CD14-positive monocyte (primary cell): ENCODE measurements at places on chromosomes 2 and 18.

DNA sequence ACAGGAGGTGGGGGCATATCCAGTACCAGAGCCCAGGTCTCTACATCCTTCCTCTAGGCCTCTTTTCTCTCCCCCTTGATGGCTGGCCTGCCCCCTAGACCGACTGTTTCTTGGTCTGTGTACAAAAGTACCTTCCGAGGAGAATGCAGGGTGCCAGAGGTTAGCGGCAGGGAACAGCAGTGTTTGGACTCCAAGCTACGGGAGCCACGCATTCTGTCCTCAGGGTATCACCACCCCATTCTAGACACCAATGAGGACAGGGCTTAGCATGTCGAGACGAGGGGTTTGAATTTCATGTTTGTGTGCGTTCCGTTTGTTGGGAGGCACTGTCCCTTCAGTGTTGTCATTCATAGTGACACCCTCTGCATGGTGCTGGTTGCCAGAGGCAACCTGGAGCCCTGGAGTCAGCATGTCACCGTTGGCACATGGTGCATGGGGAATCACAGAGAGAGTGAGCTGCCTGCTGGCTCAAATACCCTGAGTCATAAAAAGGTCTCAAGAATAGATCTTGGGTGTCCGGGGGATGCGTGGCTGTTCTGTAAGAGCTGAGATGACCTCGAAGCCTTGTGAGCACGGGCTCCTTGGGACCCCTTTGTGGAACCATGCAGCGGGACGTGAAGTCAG is 57.2 kb upstream of the LDLRAD4 start:
- DNase-seq = no peak

DNA sequence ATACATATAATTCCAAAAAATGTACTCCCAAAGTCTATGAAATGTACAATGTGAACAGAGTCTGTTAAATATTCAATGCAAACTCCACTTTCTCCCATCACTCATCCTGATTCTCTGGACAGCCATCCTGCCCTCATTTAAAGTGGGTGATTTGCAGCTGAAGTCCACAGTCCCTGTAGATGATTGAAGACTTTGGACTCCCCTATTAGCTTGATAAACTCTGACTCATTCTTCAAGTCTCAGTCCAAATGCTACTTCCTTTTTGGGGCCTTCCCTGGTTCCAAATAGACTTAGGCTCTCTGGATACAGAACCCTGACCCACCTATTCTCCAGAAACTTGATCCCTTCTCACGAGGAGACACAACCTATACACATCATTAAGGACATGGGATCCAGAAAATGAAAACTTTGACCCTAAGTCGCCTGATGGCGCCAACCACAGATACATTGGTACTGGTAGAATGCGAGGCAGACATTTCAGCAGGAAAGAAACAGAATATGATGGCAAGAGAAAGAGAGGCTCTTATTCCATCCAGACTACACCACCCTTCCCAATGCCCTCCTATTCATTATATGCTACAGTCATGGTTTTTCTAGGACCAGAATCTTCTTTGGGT is 122.7 kb downstream of the VIT start:
- DNase-seq = no peak

DNA sequence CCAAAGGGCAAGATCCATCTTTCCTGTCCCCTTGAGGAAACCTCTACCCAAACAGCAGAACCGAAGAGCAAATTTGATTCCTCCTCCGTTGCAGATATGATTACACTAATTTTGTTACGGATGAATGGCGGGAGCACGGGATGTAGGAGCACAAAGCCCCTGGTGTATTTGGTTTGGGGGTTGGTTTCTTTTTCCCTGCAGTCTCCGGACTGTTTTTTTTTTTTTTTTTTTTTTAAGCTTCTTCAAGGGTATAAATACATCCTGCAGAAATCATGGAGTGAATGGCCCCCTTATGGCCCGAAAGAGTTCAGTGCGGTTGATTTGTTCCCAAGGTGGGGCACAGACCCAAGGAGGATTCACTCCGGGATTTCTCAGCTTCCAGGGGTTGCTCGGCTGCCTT is 135.3 kb upstream of the SH3BP4 start:
- no peak for DNase-seq

GRCh38 chr18:62447652-62448051 is 75.2 kb upstream of the ZCCHC2 start:
- no peak for DNase-seq

DNA sequence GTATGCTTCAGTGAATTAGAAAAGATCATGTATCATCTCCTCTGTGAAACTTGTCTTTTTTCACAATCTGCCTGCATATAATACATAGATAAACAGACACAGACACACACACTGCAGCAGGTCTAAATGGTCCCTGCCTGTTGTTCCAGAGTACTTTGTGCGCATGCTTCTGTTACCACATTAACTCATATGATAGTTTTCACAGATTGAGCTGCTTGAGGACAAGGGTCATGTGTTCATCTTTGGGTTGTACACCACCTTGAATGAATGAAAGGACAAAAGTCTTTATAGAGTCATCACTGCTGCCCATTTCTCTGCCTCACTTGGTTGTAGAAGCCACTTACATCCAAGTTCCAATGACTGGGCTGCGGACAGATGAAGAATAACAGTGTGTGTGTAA is 72.7 kb upstream of the GLS start:
- DNase-seq = no peak

DNA sequence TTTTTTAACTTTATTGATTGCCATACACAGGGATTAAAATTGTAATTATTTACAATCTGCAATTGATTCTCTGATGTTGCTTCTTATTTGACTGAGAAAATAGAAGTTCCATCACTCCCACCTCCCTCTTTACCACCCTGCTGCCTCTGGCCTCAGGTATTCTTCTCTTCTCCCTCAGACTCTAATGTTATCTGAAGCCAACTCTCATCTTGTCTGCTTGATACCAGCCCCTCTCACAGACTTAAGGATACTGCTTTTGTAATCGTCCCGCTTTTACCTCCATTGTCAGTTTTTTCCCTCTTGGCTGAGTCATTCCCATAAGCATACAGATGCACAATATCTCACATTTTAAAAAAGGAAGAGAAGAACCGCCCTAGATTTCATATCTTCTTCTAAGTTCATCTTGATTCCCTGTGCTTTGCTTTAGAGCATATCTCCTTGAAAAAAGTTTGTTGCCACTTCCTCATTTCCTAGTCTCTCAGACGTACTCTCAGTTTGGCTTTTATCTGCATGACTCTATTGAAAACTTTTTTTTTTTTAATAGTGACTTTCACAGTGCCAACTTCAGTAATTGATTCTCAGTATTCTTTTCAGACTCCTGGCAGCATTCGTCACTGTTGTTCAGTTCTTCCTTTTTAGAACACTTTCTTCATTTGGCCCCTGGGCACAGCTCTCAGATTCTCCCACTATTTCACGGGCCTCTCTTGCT is 31.1 kb downstream of the SPAG16 start:
- no peak for DNase-seq

GRCh38 chr2:239220341-239220740 is 180.5 kb downstream of the HDAC4 start:
- DNase-seq = no peak

DNA sequence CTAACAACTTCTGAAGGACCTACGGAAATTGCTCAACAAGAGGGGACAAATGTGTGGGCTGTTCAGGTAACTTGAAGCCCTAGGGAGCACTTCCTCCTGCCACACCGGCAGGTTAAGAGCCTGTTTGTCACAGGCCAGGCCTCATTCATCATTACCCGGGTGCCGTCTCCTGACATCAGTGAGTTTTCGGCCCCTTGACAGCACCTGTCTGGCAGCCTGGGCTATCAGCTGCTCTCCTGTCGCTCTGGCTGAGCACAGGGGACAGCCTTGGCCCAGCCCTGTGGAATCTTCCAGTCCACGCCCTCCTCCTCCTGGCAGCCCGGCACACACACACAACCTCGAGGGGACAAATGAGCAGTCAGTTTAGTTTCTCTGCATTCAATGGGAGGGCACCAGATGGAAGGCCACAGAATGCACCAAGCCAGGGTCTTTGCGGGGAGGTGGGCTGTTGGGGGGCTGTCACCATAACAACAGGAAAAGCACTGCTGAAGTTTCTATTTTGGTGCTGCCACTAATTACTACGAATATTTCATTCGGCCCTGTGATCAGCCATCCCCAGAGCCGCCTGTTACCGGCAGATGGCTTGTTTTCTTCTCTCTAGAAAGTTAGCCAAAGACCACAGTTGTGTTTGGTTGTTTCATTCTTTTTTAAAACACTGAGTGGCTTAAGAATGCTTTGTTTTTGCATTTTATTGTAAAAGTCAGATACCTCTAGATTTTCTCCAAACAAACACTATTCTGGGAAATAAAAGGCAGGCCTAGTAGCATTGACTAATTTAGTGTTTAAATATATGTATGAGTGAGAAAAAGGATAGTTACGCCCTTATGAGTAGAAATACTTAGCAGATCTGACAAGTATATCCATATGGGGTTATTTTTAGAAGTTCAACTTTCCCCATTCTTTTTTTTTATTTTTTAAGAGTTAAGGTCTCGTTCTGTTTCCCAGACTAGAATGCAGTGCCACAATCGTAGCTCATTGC is 189.9 kb upstream of the NDUFV2 start:
- DNase-seq = no peak
